OCI-M1 (cell line): ENCODE measurements at places on chromosomes 3 and 15.

DNA sequence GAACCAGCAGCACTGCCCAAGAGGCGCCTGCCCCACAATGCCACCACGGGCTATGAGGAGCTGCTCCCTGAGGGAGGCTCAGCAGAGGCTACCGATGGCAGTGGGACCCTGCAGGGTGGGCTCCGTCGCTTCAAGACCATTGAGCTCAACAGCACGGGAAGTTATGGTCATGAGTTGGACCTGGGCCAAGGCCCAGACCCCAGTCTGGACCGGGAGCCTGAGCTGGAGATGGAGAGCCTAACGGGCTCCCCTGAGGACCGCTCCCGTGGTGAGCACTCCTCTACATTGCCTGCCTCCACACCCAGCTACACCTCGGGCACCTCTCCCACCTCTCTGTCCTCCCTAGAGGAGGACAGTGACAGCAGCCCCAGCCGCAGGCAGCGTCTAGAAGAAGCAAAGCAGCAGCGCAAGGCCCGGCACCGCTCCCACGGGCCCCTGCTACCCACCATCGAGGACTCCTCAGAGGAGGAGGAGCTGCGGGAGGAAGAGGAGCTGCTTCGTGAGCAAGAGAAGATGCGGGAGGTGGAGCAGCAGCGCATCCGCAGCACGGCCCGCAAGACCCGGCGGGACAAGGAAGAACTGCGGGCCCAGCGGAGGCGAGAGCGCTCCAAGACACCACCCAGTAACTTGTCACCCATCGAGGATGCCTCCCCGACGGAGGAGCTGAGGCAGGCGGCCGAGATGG lies 21.8 kb upstream of the APEH start:
- no peak for DNase-seq

DNA sequence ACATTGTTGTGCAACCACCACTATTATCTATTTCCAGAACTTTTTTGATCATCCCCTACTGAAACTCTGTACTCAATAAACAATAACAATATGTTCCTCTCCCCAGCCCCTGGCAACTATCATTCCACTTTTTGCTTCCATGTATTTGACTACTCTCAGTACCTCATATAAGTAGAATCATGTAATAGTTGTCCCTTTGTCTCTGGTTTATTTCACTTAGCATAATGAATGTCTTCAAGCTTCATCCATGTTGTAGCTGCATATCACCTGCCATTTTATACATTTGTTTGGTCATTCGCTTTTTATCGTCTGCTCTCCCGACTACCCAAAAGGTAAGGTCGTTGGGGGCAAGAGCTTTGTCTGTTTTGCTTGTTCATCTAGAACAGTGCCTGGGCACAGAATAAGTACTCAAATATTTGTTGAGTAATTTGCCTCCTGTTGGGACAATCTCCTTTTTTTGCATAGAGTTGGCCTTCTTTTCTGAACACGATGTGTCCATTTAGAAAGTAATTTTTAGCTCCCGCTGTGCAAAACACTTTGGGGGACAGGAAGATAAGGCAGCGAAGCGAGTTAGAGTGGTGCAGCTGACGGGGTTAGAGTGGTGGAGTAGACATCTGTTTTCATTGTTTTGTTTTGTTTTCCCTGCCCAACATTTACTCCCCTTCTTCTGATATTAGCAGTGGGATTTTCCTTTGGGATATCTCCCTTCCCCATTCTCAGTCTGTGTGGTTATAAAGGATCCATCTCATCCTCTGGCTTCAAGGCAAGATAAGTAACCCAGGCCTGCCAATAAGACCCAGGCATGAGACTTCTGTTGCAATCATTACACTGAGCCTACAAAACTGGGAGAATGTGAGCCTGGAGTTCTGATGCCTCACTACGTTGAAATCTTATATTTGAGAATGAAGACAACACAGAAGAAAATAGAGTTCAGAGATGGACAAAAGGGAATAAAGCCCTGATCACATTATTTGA lies 83.4 kb upstream of the RNU6-1 start:
- DNase-seq: no peak

DNA sequence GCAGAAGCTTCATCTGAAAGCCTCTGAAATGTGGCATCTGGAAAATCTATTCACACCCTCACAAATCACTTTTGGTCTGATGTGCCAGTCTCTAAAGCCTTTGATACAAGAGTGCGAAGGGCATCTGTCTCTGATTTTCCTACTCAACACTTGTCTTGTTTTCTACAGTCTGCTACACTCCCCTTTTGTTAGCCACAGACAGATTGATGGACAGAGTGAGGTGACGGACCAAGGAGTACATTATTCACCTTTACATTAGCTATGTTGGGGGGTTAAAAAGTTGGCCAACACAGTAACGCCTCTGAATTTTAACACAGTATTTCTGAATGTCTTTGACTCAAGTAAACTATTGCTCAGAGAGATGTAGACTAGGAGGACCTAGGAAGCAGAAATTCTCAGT lies 63.1 kb downstream of the TNIK start:
- no peak for DNase-seq

DNA sequence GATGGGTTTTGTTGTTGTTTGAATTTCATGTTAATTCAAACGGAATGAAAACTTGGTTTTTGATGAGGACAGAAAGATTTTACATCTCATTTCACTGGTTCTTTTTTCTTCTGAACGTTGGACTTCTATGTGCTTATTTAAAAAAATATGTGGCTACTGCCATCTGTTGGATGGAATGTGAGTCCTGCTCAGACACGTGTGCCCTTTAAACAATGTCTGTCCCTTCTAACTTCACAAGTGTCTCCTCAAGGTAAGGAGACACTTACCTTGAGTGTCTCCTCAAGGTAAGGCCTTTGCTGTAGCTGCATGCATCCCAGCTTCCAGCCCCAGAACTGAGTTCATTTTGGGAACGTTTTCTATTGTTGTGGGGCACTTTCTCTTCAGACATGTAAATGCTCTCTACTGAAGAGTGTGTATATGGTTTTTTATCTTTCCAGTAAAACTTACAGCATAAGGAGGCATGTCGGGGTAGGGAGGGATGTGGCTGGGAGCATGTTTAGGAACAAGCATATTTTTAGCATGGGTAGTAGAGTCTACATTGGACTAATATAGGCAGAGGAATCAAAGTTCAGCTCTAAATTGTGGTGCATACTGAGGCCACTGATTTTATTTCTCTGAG lies 63.1 kb upstream of the UBE3A start:
- peak; percentile 55 for DNase-seq

- no peak for DNase-seq
Observed at GRCh38 chr3:20516311-20516710, 330.3 kb upstream of the SGO1 start.

GRCh38 chr3:119613201-119613600 lies 15.5 kb downstream of the PLA1A start:
- no peak for DNase-seq

GRCh38 chr3:129025691-129026435 lies 24.8 kb downstream of the EFCC1 start:
- no peak for DNase-seq

GRCh38 chr3:19775765-19776164 lies 158.3 kb downstream of the EFHB start:
- no peak for DNase-seq

GRCh38 chr3:193124861-193125260 lies 116.2 kb upstream of the PLAAT1 start:
- DNase-seq: no peak

DNA sequence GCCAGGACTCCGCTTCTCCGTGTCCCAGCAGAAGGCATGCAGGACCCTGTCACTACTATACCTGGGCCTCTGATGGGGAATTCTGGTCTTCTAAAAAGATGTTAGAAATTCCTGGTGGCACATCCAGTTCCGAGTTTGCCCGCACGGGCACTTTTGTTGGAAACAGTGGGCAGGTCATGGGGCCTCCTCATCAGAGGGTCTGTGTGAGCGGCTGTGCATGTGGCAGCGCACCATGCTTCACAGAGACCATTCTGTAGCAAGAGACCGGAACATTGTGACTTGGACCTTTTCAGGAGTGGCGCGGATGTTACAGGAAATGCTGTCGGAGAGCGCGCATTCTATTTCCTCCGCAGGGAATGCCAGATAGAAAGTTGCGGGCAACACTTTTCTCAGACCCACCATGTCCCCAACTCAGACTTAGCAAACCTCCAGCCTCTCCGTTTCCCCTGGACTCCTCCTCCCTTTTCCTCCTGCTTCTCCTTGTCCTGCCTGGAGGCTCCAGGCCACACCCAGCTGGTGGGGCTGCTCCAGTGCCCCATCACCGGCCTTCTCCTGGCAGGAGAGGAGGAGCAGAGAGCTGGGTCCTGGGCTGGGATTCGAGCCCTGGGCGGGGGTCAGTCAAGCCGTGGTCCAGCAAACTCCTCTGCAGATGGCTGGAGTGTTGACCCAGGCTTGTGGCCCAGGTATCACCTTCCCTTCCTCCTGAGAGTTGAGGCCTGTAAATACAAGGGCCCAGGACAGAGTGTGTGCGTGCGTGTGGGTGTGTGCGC lies 46.6 kb downstream of the KLF13 start:
- no peak for DNase-seq

- no peak for DNase-seq
Observed at GRCh38 chr3:56076746-56077145, 391.5 kb downstream of the ERC2 start.

GRCh38 chr3:38297947-38298711 lies 16.0 kb downstream of the SLC22A14 start:
- no peak for DNase-seq

DNA sequence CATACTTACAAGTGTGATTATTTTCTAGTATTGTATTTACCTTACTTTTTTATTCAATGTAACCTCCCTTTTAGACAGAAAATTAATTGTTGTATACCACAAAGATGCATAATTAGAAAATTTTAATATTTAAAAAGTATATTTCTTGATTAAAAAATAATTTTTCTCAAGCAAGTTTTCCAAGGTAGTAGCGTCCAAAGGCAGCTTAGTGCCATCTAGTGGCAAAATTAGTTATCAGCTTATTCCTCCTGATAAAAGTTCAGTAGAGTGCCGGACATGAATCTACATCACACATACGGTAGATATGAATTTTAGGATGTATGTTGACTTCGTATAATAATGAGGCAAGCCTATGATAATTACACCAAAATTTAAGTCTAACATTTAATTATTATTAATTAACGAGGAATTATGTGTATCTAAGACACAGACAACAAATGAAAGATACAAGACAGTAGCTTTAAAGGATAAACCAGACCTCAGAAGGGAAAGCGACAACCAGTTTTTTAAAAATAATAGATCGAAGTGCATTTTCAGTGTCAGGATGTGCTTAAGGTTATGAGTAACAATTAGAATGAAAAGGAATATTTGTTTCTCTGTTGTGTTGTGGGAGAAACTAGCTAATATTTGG lies 405.9 kb downstream of the ROBO1 start:
- DNase-seq: peak; percentile 64

- DNase-seq: no peak
Observed at GRCh38 chr15:71080166-71080565, 35.1 kb upstream of the THSD4 start.

DNA sequence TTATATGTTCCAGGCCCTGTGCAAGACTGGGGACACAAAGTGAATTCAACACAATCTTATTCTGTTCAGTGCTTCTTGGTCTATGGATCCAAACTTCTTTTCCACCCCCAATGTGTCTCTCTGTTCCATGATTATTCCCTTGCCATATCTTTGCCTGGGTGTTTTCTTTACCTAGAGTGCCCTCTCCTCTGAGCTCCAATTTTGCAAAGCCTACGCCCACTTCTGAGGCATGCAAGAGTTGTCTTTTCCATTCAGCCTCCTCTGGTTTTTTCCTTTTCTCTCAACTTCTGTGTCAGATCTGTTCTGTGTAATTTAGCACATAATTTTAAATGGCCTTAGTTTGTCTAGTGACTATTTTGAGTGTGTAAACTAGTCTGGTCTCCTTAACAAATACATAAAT lies 72.8 kb upstream of the PLCL2 start:
- DNase-seq: no peak

- no peak for DNase-seq
Observed at GRCh38 chr3:189567322-189567721, 63.9 kb upstream of the TP63 start.

GRCh38 chr3:32815841-32816438 lies 1.9 kb upstream of the TRIM71 start:
- DNase-seq: no peak

DNA sequence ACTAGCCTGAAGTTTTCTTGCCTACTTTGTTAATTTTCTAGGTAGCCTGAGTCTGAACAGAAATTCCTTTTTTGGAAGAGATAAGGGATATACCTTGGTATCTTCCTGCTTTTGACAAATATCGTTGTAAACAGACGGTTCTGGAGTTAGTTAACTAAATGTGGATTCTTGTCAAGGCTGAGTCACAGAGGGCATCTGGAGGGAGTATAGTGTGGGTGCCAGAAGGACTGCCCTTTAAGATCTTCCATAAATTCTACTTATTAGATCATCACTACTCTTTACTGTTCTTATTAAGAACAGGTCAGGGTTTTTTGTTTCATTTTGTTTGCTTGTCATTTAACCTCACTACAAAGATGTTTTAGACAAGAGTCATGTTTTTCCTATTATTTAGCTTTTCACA lies 125.3 kb upstream of the SKOR1 start:
- no peak for DNase-seq

DNA sequence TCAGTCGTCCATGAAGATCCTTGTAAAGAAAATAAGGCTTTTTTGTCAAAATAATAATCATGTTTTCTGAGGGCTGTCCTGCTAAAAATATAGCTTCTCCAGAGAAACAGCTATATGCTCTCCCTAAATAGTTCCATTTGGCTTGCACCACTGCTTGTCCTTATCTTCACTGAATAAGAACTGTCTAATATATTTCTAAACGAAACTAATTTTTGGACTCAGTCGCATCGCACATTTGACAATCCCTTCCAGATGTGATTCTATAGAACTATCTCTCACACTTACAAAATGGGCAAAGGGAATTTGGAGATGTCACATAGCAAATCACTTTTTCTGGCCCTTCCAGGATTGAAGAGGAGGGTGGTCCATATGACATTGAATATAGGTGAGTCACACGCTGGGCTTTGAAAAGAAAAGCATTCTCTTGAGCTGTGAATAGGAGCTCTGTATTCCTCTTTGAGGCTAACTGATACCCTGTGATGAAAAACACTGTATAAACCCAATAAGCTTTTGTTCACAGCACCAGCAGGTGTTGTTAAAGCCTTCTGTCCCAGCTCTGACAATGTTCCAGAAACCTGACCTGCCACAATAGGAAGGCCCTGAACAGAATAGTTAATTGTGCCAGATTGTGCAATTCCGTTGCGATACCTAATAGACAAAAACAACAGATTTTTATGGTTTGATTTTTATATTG lies 1144.2 kb downstream of the ROBO2 start:
- no peak for DNase-seq

DNA sequence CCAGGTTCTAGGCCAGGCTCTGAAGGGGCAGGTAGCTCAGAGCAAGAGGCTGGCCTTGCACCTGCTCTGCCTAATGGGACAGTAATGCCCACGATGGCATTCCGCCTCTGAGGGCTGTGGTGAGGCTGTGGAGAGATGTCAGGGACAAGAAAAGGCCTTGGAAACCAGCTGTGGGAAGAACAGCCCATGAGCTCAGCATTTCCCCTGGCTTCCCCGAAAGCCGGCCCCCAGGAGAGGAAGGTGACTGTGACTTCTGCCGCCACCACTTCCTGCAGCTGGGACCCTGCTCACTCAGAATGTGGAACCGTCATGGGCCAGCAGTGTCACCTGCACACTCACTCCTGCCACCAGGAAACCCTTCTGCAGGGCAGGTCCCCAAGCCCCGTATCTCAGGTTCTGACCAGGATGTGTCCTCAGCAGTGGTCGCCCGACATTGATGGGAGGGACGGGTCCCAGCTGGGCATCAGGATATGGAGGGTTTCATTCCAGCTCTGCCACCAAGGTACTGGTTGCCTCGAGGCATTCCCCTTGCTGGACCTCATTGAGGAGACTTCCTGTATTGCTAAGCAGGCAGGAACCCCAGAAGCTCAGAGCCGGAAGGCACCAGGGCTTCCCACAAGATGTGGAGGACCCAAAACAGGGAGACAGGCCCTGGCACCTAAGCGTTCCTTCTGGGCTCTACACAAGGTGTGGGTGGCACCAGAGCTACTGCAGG lies 30.7 kb downstream of the SEMA7A start:
- DNase-seq: no peak
